ACHN (cell line): ENCODE measurements at places on chromosomes 2 and 18.

GRCh38 chr2:47050021-47050760 lies 104.9 kb downstream of the STPG4 start:
- no peak for DNase-seq

GRCh38 chr2:204176306-204176705 lies 239.7 kb downstream of the ICOS start:
- no peak for DNase-seq

DNA sequence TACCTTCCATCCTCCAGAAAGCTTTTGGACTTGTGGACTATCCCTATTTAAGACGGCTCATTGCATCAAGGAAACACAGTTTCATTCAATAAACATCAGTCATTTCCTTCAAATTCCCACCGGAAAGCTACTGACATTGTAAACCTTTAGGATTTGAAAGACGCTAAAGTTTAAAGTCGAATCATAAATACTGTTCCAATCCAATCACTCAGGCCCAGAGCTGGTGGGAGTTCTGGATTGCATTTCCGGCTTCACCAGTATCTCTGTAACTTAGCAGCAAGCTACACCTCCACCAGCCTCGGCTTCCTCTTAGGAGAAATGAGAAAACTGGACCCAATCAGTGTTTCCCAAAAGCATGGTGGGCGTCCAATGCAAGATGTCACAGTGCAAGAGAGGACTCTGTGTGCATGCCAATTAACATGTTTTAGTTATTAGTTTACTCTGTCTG lies 1.6 kb downstream of the WDFY1 start:
- DNase-seq = peak; percentile 58

- DNase-seq = no peak
Measured at GRCh38 chr18:64111950-64112349, 36.9 kb downstream of the LINC00305 start.

DNA sequence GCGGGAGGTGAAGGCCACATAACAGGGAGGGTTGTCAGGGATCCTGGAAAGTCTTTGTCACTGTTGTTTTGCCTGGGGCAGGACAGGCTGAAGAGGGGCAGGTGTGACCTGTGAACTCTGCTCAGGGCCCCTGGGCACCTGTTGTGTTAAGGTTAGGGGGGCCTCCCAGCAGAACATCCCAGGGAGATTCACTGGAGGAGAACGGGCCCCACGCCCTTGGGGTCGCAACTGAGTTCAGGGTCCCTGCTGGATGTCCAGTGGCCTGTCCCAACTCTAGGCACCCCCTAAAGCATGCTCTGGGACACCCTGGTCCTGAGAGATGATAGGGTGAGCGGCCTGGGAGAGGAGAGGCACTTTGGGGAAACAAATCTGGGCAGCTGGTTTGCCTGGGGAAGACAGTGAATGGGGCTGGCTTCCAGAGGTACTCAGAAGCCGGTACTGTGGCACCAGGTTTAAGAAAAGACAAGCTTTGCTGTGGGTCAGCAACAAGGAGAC lies 22.9 kb downstream of the GPR35 start:
- no peak for DNase-seq

DNA sequence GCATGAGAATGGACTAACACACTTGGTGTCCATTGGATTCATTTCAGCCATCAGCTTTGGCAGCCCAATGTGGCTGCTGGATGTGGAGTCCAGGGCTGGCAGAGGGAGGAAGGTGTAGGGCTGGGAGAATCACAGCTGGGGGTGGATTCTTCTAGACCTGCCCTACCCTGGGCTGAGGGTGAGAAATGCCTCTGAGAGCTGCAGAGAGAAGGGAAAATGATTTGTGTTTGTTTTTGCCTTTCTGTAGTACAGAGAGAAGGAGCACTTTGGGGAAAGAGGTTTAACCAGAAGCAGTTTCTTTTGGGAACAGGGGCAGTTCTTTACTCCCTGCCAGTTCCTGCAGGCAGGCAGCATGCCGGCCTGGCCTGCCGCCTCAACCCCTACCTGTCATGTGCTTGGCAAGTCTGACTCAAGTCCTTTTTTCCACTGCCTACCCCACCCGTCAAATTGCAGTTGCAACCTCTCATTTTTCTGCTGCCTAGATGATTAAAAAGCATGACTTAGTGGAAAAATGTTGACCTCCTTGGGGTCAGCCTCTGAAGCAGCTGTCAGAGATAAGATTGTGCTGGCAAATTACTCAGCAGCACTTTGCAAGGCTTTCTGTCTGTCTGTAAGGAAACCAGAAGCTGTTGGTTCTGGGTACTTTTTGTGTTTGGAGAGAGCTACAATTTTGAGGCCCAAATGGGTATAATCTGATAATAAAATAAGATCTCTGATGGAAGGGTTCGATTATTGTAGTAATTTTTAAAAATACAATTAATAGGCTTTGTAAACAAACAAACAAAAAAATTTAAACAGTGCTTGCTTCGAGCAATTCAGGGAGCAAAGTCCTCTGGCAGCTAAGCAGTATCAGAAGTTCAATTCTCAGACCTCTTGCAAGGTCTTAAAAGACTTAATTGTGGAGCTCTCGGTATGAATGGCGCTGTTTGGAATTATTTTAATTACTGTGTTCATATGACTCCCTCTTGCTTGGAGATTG lies 21.7 kb downstream of the LBH start:
- DNase-seq = no peak

DNA sequence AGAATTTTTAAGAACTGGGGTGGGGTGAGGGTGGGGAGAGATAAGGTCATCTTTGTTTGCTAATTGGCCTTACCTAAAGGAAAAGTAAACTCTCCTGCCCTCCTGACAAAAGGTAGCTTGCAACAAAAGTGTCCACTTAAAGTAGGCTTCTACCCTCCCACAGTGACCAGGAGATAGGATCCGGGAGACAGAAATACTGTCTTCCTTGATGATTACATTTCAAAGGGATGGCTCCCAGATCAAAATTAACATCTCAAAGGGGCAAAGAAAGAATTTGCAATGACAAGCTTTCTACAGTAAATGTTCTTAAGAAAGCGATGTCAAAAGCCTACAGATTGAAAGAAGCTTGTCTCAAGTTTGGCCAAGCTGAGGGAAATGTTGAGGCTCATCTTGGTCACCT lies 775.3 kb downstream of the CPS1 start:
- DNase-seq = no peak

DNA sequence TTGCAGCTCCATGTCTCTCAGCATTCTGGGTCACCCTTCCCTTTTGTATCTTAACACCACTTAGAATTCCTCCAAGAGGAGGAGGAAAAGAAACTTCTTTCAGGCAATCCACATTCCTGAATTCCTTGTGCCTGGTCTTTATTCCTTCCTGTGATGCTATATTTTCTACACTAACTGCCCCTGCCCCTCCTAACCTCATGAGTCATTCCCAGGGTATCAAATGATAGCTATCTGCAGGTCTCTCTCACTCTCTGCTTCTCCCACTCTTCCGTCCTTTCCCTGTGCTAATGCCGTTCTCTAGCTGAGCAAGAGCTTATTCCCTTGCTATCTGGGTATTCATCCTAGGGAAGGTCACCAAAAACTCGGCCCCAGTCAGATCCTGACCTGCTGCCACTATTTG lies 395.0 kb upstream of the TCF4 start:
- DNase-seq = no peak

GRCh38 chr2:230471074-230471473 lies 55.1 kb downstream of the SP100 start:
- DNase-seq = no peak

GRCh38 chr2:45874344-45874743 lies 222.9 kb downstream of the PRKCE start:
- no peak for DNase-seq

- no peak for DNase-seq
Measured at GRCh38 chr2:238875471-238876231, 27.8 kb downstream of the TWIST2 start.

GRCh38 chr18:57441071-57441794 lies 6.1 kb downstream of the ONECUT2 start:
- peak; percentile 80 for DNase-seq

- DNase-seq = no peak
Measured at GRCh38 chr2:118123561-118124232, 35.4 kb downstream of the INSIG2 start.

GRCh38 chr2:27351802-27352598 lies 4.6 kb downstream of the GTF3C2 start:
- no peak for DNase-seq

DNA sequence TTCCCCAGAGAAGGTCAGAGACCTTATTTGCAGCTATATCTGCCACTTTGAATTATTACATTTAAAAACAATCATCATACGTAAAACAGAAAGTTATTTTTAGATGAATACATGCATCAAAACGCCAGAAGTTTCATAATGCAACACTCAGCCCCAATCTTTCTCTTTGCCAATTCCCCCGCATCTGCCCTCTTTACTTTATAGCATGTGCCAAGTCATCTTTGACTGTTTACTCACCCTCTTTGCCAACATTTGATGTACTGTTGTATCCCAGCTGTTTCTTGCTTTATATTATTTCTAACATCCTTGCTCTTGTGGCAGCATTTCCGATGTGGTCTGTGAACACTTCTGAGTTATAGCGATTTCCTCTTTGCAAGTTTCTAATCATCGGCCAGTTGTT lies 86.2 kb downstream of the CRIM1 start:
- no peak for DNase-seq

GRCh38 chr2:69734035-69734611 lies 7.8 kb upstream of the ANXA4 start:
- DNase-seq = peak; percentile 20

- no peak for DNase-seq
Measured at GRCh38 chr2:47720559-47720958, 62.4 kb upstream of the MSH6 start.

GRCh38 chr2:200860092-200860795 lies 4.2 kb downstream of the CLK1 start:
- no peak for DNase-seq
